ENCODE measurements at places on chromosomes 13 and 19. TPM values are rescaled to one million over a fixed set of nuclear protein-coding genes. Genes with fewer than 3 reads are reported as not detected.

- no peaks in the 10 kb centered on the region for H3K27me3 ChIP-seq
- peak; percentile 80 for DNase-seq
- H3K4me1 ChIP-seq: no peaks in the 10 kb centered on the region
Measured at GRCh38 chr19:6947745-6948144, 60.4 kb downstream of the ADGRE1 start.

The SULT2B1 gene
- not detected for total RNA-seq

The GPR4 gene
- total RNA-seq: not detected

GRCh38 chr13:46963904-46964303 lies 67.1 kb upstream of the HTR2A start:
- no peak overlapping the region for H3K4me3 ChIP-seq
- no peak for DNase-seq
- H3K4me1 ChIP-seq: no peaks in the 10 kb centered on the region
- no peak overlapping the region for H3K27ac ChIP-seq

- H3K36me3 ChIP-seq: peaks cover 39% of the 10 kb centered on the region
- no peaks in the 10 kb centered on the region for H3K27me3 ChIP-seq
- no peak for DNase-seq
- H3K27ac ChIP-seq: no peak overlapping the region
- peaks cover 18% of the 10 kb centered on the region for H3K4me1 ChIP-seq
Measured at GRCh38 chr13:24505256-24505655, 7.3 kb downstream of the PARP4 start.

GRCh38 chr13:76795701-76796695 lies 90.2 kb downstream of the KCTD12 start:
- H3K36me3 ChIP-seq: no peaks in the 10 kb centered on the region
- no peak for DNase-seq
- no peaks in the 10 kb centered on the region for H3K27me3 ChIP-seq
- no peaks in the 10 kb centered on the region for H3K4me1 ChIP-seq

- peaks cover 6% of the 10 kb centered on the region for H3K4me1 ChIP-seq
- peaks cover 11% of the 10 kb centered on the region for H3K36me3 ChIP-seq
- DNase-seq: no peak
- no peak overlapping the region for H3K27ac ChIP-seq
- no peak overlapping the region for H3K4me3 ChIP-seq
Measured at GRCh38 chr19:4977299-4978174, 8.6 kb downstream of the KDM4B start.

The CLEC17A gene
- 0.25 TPM for total RNA-seq

The CDX2 gene
- total RNA-seq: not detected

DNA sequence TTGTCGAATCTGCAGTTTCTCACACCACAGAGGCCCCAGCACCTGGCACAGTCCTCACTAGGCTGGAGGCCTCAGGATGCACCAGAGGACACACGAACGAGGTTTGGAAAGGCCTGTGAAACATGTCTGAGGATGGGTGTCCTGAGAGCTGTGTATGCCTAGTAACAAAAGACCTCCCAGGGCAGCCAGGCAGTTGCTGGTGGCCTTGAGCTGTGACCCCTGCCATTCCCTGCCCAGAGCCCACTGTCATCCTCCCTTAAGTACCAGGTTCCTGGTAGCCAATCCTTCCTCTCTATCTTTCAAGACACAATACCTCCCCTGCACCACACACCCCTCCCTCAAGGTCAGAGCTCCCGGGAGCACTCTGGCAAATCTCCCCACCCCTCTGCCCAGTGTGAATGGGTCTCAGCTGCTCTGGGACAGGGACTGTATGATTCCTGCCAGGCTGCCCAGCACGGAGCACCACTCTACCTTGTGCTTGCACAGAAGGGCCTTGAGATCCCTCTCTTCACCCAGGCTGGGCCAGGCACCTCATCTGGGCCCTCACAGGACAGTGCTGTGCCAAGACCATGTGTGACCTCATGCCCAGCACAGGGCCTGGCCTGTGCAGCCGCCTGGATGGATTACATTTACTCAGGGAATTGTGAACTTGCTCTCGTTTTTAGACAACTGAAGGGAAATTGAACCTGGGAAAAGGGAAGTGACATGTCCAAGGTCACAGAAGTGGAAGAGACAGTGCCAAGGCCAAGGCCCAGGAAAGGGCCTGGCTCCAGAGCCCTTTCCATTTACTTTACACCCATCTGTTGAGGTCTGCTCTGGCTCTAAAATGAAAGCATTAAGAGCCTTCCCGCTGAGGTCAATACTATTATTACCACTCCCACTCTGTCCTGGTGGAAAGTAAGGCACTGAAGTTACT lies 2.2 kb downstream of the ZNF787 start:
- peak overlapping the region; percentile 27 for H3K27ac ChIP-seq
- no peak overlapping the region for H3K4me3 ChIP-seq
- no peaks in the 10 kb centered on the region for H3K27me3 ChIP-seq
- H3K4me1 ChIP-seq: peaks cover 20% of the 10 kb centered on the region
- peaks cover 4% of the 10 kb centered on the region for H3K36me3 ChIP-seq
- DNase-seq: no peak

The ZNF14 gene
- total RNA-seq: 19.8 TPM
